ENCODE measurements at places on chromosomes 4 and X.

GRCh38 chr4:36187723-36188333 is 56.5 kb downstream of the ARAP2 start:
- no peak for DNase-seq

- no peak for DNase-seq
Observed at GRCh38 chr4:33715841-33716395, 2528.4 kb downstream of the ARAP2 start.

GRCh38 chr4:143554728-143555597 is 41.5 kb downstream of the SMARCA5 start:
- no peak for DNase-seq

DNA sequence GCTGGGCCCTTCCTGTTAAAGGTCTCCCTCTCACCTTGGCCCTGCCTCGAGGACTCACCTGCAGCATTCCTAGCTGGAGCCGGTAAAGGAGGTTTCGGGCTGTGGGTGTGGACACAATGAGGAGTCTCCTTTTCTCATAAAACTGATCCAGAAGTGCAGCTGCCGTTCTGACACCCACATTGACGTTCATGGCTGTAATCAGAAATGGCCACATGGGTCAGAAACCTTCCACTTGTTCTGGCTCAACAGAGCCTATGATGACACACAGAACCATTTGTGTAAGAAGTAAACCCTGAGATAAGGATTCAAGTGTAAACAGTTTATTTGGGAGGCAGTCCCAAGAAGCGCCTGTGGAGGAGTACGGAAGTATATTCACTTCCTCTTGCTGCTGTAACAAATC is 63.8 kb downstream of the SRPX start:
- no peak for DNase-seq

- peak; percentile 85 for DNase-seq
Observed at GRCh38 chr4:4995103-4995907, 24.0 kb downstream of the CYTL1 start.

- peak; percentile 51 for DNase-seq
Observed at GRCh38 chr4:2300431-2301224, 38.7 kb upstream of the MXD4 start.

DNA sequence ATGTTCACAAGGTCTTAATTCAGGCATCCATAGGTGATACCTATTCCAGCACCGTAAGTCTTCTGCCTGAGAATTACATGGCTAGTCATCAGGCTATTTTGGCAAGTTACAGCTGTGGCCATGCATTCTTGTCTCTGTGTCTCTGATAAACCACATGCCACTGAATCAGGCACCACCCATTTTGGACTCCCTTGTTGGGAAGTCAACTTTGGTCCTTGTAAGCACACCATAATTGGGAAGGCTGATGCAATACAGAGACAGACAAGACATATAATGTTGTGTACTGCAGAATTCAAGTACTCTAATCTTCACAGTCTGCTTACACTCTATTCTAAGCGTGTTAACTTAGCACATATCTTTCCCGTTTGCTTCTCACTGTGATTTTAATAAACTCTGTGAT is 483.7 kb upstream of the FTHL17 start:
- no peak for DNase-seq

DNA sequence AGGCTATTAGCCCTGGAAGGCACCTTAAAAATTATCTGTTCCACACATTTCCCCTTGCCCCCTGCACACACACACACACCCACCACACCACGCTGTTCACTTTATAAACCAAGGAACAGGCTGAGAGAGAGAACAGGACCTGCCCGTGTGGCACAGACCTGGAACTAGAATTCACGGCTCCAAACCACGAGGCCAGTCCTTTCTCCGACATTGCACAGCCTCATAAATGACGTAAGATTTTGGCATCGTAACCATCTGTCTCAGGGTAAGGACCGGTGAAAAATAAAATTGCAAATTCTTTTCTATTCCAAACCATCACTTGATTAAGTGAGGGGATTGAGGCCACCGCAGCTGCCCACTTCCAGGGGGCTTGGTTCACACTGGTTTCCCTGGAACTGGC is 330.3 kb downstream of the BCOR start:
- DNase-seq: no peak

GRCh38 chr4:1337376-1337831 is 9.6 kb upstream of the UVSSA start:
- DNase-seq: no peak

DNA sequence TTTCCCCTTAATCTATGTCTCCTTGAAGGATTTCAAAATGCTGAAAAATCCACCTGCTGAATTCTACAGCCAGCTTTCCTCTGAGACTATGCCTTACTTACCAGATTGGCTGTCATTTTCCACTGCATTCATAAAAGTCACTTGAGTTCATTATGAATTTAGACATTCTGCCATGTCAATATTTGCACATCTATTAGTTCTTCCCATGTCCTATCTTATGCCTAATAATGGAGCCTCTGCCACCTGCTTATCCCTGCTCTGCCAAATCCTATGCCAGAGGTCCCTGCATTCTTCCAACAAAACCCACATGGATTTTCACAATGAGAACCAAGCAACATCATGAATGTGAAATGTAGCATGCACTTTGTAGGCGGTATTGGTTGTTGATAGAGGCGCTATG is 42.6 kb downstream of the GASK1B start:
- DNase-seq: no peak

- no peak for DNase-seq
Observed at GRCh38 chr4:76302826-76303438, 3.6 kb upstream of the STBD1 start.

- no peak for DNase-seq
Observed at GRCh38 chrX:101417190-101417589, 9.2 kb downstream of the HNRNPH2 start.

- DNase-seq: no peak
Observed at GRCh38 chr4:139299536-139299935, 1.8 kb upstream of the NAA15 start.

DNA sequence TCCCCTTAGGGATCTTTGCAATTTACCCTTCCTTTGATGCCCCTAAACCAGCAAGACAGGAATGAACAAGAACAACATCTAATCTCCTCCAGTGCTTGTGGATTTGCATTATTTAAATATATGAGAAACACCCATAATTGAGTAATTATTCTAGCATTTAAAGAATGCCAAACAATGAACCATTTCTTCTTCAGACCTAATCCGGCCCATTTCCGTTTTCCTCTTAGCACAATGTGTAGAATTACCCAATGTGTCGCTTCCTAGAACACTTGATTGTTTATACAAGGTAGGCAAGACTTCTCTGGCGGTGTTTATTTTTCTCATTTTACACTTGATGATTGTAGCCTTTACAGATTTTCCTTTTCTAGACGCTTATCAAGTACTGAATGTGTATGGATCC is 43.5 kb downstream of the CLDN34 start:
- no peak for DNase-seq

DNA sequence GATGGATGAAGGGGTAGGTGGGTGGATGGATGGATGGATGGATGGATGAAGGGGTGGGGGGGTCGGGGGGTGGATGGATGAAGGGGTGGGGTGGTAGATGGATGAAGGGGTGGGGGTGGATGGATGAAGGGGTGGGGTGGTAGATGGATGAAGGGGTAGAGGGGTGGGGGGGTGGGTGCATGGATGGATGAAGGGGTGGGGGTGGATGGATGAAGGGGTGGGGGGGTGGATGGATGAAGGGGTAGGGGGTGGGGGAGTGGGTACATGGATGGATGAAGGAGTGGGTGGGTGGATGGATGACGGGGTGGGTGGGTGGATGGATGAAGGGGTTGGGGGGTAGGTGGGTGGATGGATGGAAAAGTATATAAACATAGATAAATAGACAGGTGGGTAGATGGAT is 74.2 kb downstream of the PRKX start:
- no peak for DNase-seq

Measured in glutamatergic neuron (in vitro differentiated cells).